ENCODE measurements at places on chromosomes 12 and 14.

DNA sequence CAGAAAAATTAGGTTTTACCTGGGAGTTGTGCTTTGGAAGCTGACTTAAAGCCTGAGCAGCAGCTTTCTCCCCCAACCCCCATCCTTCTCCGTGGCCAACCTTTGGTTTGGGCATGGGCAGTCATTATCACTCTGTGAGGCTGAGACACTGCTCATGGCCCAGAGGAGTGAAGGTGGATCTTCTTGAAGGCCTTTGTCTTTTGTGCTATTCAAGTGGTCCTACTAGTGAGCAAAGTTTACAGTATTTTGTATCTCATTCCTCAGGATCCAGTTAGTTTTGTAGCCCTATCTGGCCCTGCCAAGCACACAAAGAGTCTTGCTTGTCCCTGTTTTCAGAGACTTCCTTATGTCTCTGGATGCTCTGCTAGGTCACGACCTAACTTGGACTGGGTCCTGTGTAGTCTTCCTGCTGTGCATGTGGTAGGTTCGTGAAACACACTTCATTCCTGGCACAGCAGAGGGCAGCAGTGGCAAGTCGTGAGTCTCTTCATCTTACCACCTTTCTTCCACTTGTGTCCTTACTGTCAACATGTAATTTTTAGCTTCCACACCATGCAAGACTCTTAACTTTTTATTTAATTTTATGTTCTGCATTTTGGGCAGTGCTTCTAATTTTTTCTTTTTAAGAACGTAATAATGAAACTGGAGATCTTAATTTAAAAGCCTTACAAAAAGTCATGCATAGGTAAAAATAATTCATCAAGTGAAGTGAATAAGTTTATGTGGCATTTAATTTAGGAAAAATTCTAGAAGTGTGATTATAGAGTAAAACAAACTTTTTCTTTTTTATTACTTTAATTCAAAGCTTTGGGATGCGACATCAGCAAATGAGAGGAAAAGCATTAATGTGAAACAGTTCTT, 53.7 kb downstream of the APAF1 start:
- no peak for DNase-seq

DNA sequence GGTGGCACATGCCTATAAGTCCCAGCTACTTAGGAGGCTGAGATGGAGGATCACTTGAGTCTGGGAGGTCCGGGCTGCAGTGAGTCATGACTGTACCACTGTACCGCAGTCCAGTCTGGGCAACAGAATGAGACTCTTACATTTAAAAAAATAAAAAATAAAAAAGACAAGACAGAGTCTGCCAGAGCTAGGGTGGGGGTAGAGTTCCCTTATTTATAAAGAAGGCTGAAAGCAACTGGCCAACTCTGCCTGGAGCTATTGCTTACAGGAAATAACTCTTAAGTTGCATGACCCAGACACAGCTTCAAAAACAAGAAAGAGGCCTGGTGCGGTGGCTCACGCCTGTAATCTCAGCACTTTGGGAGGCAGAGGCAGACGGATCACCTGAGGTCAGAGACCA, 31.5 kb downstream of the NUMB start:
- no peak for DNase-seq

- DNase-seq, result no peak
Observed at GRCh38 chr12:112087055-112087850, 21.3 kb downstream of the NAA25 start.

GRCh38 chr12:129868575-129868974, 35.2 kb downstream of the TMEM132D start:
- no peak for DNase-seq

GRCh38 chr14:96067985-96068930, 29.1 kb downstream of the C14orf132 start:
- DNase-seq, result no peak

DNA sequence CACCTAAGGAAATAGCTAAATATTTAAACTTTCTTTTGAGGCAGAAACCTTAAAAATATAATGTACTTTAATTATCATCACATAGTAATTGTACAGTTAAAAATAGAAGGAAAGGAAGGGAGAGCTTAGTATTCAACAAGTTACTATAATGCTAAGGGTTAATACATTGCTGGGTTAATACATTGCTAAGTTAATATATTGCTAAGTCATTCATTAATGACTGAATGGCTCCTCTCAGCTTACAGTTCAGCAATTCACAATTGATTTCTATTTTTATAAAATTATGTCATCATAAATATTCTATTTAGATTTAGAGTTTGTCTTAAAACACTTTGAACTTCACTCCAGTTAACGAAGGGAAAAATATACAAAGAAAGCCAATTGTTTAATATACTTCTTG, 207.9 kb downstream of the BMP4 start:
- no peak for DNase-seq
